Psoas muscle (tissue), 8 donors: ENCODE measurements at places on chromosomes 16 and 17. TPM values are rescaled to one million over a fixed set of nuclear protein-coding genes. Genes with fewer than 3 reads are reported as not detected.
A peak's percentile ranks its signal among the peaks of the same experiment; 100 is the strongest.

DNA sequence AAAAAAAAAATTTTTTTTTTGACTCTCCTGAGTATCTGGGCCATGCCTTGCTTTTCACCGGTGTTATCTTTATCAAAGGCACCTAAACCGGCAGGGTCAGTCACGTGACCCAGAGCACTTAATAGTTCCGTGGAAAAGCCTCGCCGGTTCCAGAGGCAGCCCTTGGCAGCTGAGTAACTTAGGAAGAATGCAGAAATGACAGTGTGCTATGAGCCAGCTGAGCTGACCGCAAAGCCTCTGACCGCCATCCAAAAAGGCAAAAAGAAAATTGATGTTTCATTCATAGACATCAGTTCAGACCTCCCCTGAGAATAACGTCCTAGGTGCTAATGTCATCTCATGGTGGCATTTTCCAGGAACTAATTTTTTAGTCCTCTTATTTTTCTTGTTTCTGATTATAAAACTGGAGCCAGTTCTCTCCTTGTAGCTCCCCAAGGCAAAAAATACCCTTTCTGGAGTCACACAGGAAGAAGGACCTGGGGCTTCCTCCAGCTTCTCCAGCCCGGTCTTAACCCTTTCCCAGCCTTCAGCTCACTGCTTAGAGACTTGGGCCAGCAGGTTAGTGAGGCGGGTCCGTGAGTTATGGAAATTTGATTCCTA, 122.6 kb downstream of the SOCS1 start:
- DNase-seq, result peak; percentile 80

Gene XYLT1
- total RNA-seq, result 1.7 TPM

GRCh38 chr16:164827-165538, 795 bp upstream of the HBM start:
- DNase-seq, result no peak

DNA sequence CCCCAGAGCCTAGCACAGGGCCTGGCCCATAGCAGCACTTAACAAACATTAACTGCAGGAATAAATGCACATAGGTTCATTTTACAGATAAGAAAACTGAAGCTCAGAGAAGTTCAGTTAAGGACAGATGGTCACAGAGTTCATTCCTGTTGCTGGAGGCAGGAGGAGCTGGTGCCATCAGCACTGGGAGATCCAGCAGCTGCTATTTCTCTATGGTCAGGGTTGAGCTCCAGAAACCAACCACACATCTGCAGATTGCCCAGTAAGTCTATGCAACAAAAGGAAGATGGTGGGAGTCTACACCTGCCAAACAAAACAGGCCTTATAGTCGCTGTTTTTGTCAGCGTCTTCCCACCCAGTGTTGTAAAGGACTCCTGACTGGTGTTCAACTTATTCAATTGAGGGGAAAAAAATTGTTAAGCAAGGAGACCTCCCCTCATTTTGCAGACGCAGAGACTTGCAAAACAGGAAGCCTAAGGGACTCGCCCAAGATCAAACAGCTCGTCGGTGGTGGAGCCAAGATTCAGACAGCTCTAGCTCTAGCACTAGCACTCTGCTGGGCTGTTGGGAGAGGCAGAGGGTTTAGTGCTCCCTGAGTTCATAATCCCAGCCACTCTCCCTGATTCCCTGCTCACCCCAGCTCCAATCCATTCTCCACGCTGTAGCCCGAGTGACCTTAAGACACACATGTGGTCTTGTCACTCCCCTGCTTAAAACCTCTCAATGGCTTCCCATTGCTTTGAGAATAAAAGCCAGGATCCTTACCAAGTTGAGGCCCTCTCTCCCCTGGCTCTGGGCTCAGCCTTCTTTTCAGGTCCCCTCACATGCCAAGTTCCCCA, 9.0 kb downstream of the NOG start:
- no peak for DNase-seq

Gene MYH1
- total RNA-seq, result 2,943 TPM

Gene PLXDC1
- total RNA-seq, result 9.2 TPM

GRCh38 chr16:77014441-77014840, 176.5 kb upstream of the MON1B start:
- no peak for DNase-seq

Gene GRB7
- total RNA-seq, result not detected
